Uterine smooth muscle cell (primary cell): ENCODE measurements at places on chromosomes 13 and 19. TPM values are rescaled to one million over a fixed set of nuclear protein-coding genes. Genes with fewer than 3 reads are reported as not detected.

The LGI4 gene
- under 0.01 and 0.25 TPM in 2 replicates for total RNA-seq

The LRG1 gene
- total RNA-seq: not detected in 2 replicates

The GDF15 gene
- total RNA-seq: 82.9 and 265 TPM in 2 replicates

The ERICH6B gene
- not detected in 2 replicates for total RNA-seq

The ETV2 gene
- 0.11 and 0.50 TPM in 2 replicates for total RNA-seq

The AP3D1 gene
- total RNA-seq: 109 and 150 TPM in 2 replicates

The GIPC3 gene
- total RNA-seq: under 0.01 TPM in 1 of 2 replicates, not detected in the other

The IL4I1 gene
- total RNA-seq: 1.2 and 1.3 TPM in 2 replicates

The SPIB gene
- not detected in 2 replicates for total RNA-seq

The WDR87 gene
- not detected in 2 replicates for total RNA-seq

The IQCN gene
- total RNA-seq: 0.44 and 0.50 TPM in 2 replicates

The FFAR1 gene
- not detected in 2 replicates for total RNA-seq

The ZNF100 gene
- total RNA-seq: 2.0 and 3.0 TPM in 2 replicates

The FAM124A gene
- total RNA-seq: 1.5 and 2.2 TPM in 2 replicates

The NCAN gene
- under 0.01 TPM in 1 of 2 replicates, not detected in the other for total RNA-seq

The ZNF98 gene
- not detected in 2 replicates for total RNA-seq

The KIR3DL2 gene
- not detected in 2 replicates for total RNA-seq

The ZNF177 gene
- total RNA-seq: 0.89 and 2.9 TPM in 2 replicates

The KCNN4 gene
- 1.1 and 1.3 TPM in 2 replicates for total RNA-seq

The PTPRH gene
- total RNA-seq: 7.4 and 15.3 TPM in 2 replicates

The AKAP8 gene
- 13.5 and 20.3 TPM in 2 replicates for total RNA-seq

The PRODH2 gene
- not detected in 2 replicates for total RNA-seq

The IZUMO2 gene
- total RNA-seq: not detected in 2 replicates

The ZNF439 gene
- 6.2 and 6.7 TPM in 2 replicates for total RNA-seq

The CGB3 gene
- not detected in 2 replicates for total RNA-seq

The GET3 gene
- total RNA-seq: 116 and 130 TPM in 2 replicates

The CPB2 gene
- total RNA-seq: not detected in 2 replicates

The MRPL57 gene
- 21.7 and 23.5 TPM in 2 replicates for total RNA-seq

The ZNF763 gene
- 0.55 and 1.1 TPM in 2 replicates for total RNA-seq

The HCST gene
- total RNA-seq: 0.22 and 1.5 TPM in 2 replicates

The KIR2DL4 gene
- not detected in 2 replicates for total RNA-seq

The SWSAP1 gene
- 0.33 and 0.62 TPM in 2 replicates for total RNA-seq

The CEBPA gene
- 0.11 and 0.25 TPM in 2 replicates for total RNA-seq

The TMEM59L gene
- total RNA-seq: 0.11 and 0.37 TPM in 2 replicates

The ZNF419 gene
- 10.3 and 13.1 TPM in 2 replicates for total RNA-seq

The SLC25A41 gene
- 0.11 TPM in 1 of 2 replicates, not detected in the other for total RNA-seq

The ZNF256 gene
- 3.6 and 5.6 TPM in 2 replicates for total RNA-seq

The PGLYRP2 gene
- total RNA-seq: not detected in 2 replicates

The PNMA8A gene
- 4.3 and 13.0 TPM in 2 replicates for total RNA-seq

The NLRP11 gene
- not detected in 2 replicates for total RNA-seq

The OR7D2 gene
- total RNA-seq: under 0.01 and 0.12 TPM in 2 replicates

The C19orf81 gene
- 0.22 TPM in 1 of 2 replicates, not detected in the other for total RNA-seq

The CRX gene
- total RNA-seq: not detected in 2 replicates

The CEACAM20 gene
- not detected in 2 replicates for total RNA-seq

The CGB1 gene
- total RNA-seq: not detected in 2 replicates

The C13orf42 gene
- not detected in 2 replicates for total RNA-seq

The GGACT gene
- 3.0 and 5.7 TPM in 2 replicates for total RNA-seq

The KCNK6 gene
- total RNA-seq: 1.5 and 5.2 TPM in 2 replicates

The RUBCNL gene
- 2.8 and 20.0 TPM in 2 replicates for total RNA-seq
